ENCODE measurements at places on chromosomes 7 and 10.

GRCh38 chr10:17074541-17074847, 55.1 kb downstream of the CUBN start:
- no peak for DNase-seq

GRCh38 chr7:93914581-93915066, 6.9 kb upstream of the GNG11 start:
- DNase-seq = no peak

- DNase-seq = peak; percentile 19
Observed at GRCh38 chr7:68014031-68014736, 1017.6 kb downstream of the TYW1 start.

GRCh38 chr10:47438857-47439474, 44.9 kb downstream of the ANXA8 start:
- DNase-seq = peak; percentile 21

DNA sequence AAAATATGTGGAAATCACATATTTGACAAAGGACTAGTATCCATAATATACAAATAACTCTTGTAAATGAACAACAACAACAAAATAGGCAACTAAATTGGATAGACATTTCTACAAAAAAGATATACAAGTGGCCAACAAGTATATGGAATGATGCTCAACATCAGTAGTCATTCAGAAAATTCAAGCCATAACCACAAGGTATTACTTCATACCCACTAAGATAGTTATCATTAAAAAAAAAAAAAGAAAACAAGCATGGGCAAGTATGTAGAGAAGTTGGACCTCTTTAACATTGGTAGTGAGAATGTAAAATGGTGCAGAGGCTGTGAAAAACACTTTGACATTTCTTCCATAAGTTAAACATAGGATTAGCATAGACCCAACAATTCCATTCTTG, 80.8 kb downstream of the CYP26A1 start:
- no peak for DNase-seq

GRCh38 chr10:10223131-10223530, 794.5 kb upstream of the CELF2 start:
- no peak for DNase-seq

DNA sequence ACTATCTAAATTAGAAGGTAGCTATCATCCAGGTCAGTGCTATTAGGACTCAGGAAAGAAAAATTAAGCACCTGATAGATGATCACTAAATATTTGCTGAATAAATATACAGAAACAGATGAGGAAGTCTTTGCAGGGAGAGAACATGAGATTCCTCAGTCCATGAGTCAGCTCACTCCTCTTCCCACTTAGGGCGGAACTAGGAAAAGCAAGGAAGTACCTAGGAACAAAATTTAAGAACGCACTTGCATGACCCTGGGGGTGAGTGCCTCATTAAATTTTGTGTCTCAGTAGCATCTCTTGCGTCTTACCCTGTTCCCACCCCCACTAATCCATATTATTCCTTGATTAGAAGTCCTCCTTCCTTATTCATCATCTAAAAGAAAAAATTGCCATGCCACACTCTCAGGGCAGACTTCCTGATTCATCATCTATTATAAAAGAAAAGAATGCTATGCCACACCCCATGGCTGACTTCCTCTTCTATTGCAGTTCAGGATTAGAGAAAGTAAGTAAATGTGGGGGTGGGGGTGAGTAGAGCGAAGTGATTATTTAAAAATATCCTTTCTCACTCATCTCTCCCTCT, 208.8 kb downstream of the THSD7A start:
- no peak for DNase-seq

DNA sequence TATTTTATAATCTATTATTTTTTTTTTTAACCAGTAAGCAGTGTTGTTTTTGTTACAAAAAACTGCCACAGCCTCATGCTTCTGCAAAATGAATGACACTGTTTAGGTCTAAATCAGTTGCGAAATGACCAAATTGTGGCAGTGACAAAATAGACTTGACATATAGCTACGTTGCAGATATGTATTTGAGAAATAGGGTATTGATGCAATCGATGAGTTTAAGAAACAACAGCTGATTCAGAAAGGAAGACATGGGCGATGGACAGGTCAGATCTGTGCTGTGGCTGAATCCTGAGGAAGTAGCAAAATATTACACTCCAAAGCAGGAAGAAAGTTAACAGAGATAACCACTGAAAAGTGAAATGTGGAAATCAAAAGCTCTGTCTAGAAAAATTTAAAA, 89.0 kb upstream of the STEAP4 start:
- DNase-seq = no peak

- DNase-seq = no peak
Observed at GRCh38 chr7:142345811-142346210, 88.0 kb upstream of the PRSS58 start.

GRCh38 chr7:51789489-51789888, 472.9 kb upstream of the COBL start:
- DNase-seq = no peak

- DNase-seq = no peak
Observed at GRCh38 chr7:139482662-139483466, 609 bp downstream of the KLRG2 start.

GRCh38 chr7:148553979-148554378, 36.6 kb upstream of the C7orf33 start:
- DNase-seq = no peak

- DNase-seq = no peak
Observed at GRCh38 chr7:69062020-69062765, 536.1 kb upstream of the AUTS2 start.

- DNase-seq = no peak
Observed at GRCh38 chr10:89522463-89522862, 12.9 kb downstream of the SLC16A12 start.

GRCh38 chr7:19118636-19119371, 1.4 kb upstream of the TWIST1 start:
- DNase-seq = no peak

DNA sequence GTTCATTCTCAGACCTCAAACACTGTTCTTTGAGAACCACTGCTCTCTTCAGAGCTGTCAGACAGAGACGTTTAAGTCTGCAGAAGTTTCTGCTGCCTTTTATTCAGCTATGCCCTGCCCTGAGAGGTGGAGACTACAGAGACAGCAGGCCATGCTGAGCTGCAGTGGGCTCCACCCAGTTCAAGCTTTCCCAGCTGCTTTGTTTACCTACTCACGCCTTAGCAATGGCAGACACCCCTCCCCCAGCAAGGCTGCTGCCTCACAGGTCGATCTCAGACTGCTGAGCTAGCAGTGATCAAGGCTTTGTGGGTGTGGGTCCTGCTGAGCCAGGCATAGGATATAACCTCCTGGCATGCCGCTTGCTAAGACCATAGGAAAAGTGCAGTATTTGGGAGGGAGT, 80.5 kb upstream of the CYP2C9 start:
- no peak for DNase-seq

GRCh38 chr10:11949152-11949551, 93.5 kb downstream of the UPF2 start:
- DNase-seq = no peak

GRCh38 chr7:114128880-114129279, 210.1 kb upstream of the PPP1R3A start:
- DNase-seq = no peak

- DNase-seq = no peak
Observed at GRCh38 chr10:427761-428519, 261.5 kb downstream of the DIP2C start.

DNA sequence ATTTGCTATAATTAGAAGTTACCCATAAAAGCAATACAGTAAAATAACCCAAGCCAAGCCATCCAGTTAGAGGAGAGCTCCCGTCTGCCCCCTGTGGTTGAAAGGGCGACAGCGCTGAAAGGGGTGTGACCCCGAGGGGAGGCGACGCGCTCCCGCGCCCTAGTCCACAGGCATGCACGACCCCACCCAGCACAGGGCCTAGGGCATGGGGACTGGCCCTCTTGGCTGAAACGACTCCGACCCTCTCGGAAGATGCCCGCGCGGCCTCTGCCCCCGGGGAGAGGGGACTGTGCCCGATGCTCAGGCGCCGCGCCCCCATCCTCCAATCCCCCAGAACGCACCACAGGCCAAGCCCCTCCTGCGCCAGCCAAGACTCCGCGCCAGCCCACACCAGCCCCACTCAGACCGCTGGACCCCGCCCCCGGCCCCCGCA, 64.0 kb downstream of the CSGALNACT2 start:
- DNase-seq = no peak

GRCh38 chr10:23829556-23829955, 379.4 kb upstream of the KIAA1217 start:
- no peak for DNase-seq

DNA sequence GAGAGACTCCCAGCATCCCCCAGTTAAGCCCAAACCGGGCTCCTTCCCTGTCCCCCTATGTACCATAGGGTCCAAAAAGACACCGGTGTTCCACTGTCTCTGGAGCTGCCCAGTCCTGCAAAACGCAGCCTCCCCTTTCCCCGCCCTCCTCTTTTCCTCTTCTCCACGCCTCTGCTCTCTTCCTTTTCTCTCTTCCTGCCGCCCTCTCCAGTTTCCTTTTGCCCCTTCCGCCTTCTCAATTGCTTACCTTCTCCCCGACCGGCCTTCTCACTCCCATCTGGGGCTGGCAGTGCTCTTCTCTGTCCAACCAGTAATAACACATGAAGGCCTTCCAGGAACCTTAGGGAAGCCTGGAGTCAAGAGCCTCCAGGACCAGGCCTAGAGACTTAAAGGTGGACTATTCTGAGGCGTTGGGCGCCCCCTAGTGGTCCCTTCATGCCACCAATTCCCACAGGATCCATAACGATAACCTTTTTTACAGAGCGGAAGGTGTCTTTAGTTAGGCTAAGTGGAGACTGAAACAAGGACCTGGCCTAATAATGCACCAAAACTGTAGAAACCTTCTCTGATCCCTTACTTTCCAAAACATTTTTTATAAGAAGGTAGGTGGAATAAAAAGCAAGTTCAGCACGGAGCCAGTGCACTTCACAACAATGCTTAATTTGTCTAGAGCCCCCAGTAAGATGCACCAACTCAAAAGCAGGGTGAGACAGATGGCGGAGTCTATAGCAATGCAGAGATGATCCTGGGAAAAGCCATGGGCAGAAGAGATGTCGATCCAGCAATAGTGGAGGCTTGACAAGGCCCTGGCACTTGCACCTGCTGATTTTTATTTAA, 27.2 kb upstream of the MSRB2 start:
- DNase-seq = peak; percentile 83

- peak; percentile 62 for DNase-seq
Observed at GRCh38 chr7:137454246-137454724, 110.8 kb upstream of the PTN start.

DNA sequence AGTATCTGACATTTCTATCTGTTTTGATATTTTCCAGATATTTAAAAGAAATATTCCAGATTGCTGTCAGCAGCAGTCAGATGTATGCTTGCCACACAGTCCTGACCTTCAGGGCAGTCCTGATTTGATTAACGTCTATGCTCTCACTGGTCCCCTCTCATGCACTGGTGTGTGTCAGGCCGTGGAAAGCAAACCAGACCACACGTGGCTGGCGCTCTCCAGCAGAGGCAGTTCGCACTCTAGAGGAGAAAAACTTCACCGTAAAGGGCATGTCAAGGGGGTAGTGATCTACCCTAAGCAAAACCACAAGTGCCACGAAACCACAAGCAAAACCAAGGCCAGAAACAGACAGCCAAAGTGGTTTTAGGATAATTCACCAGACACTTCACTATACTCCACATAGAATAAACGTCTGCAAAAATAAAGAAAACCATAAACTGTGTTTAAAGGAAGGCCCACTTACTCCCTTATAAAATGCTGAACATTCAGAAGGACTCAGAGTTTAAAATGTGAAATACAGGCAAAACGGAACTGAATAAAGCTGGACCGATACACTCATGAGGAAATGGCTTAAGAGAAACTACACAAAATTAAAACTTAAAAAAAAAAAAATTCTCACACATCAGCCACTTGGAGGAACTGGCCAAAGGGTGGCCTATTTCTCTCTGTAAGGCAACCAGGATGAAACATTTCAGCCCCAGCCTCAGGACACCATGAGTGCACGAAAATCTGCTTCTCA, 26.4 kb downstream of the PARP12 start:
- DNase-seq = no peak

DNA sequence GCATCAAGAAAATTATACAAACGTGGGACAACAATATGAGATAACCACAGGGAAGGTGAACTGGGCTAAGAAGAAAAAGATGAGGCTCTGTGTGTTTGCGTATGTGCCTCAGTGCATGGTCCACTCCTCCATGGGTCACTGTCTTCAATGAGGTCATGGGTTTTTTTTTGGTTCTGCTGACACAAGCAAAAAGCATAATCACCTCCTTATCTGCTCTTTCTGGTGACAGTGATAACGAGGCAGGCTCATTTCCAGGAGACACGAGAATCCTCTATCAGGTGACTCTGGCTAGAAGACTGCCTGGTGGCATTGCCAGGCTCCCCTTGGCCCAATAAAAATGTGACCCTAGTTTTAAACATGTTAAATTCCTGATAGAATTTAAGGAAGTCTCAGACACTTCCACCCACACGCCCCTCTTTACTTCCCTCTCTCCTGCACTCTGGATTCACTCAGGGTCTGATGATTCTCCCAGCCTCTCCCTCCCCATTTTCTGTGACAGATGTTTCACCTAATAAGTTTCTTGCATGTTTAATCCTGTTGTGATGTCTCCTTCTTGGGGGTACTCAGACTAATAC, 35.3 kb upstream of the CDCA7L start:
- no peak for DNase-seq

GRCh38 chr10:124909563-124909962, 32.4 kb upstream of the ZRANB1 start:
- DNase-seq = no peak

- DNase-seq = no peak
Observed at GRCh38 chr7:21066221-21066620, 279.5 kb upstream of the SP8 start.
